RWPE1 (cell line): ENCODE measurements at places on chromosomes 7 and 10.

- DNase-seq: peak; percentile 84
Observed at GRCh38 chr10:110007701-110008517, at the start of gene ADD3. ADD3 (plus strand) TSS chr10:110007984; CDS start chr10:110100654, 92,670 bp downstream.

GRCh38 chr7:96182424-96183158, 139.3 kb downstream of the SLC25A13 start:
- DNase-seq: no peak

- DNase-seq: no peak
Observed at GRCh38 chr7:105911961-105912575, 35.7 kb upstream of the ATXN7L1 start.

GRCh38 chr7:117435475-117436043, 8.3 kb upstream of the ASZ1 start:
- no peak for DNase-seq

DNA sequence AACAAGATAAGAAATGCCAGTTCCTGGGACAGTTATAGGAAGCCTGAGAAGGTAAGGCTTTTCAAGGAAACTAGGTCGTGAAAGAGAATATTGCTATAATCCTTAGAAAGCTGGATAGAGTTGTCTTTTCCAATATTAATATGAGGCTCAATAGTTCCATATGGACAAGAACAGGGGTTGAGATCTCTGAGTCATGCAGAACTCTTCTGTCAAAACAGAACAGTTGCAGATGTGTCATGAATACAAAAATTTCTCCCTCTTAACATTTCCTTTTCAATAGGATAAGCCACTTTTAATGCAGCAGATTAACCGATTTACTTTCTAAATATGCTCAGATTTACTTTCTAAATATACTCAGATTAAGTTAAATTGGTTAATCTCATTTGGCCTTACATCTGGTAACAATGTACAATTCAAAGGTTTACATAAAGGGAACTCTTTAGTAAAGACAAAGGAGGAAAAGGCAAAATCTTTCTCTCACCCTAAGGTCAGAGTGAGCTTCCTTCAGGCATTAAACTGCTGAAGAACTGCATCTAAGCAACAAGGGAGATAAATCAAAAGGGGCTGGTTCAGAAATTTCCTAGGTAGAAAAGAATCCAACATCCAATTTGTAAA, 104.7 kb upstream of the PCDH15 start:
- DNase-seq: no peak

DNA sequence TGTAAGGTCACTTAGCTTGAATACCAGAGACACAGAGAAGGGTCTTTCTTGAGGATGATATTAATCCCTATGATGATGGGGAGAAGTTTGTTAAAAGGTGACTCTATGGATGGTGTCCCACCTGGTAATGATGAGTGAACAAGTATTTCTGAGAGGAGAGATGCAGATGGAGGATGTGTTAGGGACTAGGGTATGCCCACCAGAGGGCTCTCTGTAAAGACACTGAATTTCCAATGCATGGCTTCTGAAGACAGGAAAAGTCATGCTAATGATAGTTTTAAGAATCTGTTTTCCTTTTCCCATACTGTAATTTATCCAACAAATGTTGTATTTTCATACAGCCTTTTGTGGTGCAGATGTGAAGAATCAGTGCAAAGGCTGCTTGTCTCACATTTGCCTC, 1250.9 kb upstream of the CELF2 start:
- DNase-seq: no peak

DNA sequence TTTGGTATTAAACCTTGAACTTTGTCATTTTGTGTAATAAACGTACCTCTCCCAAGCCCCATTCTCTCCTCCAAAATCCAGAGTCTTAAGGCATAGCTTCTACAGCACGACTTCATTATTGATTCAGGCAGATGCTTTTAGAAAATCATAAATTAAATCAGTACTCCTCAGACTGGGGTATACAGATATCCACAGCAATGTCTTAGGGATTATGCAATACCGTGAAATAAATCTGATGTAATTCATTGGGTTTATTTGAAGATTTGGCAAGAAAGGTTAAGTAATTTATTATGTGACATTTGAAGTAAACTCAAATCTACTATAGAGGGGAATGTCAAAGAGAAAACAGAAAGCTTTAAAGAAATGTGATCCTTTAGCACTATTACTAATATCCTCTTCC, 246.1 kb upstream of the PLXDC2 start:
- DNase-seq: no peak

DNA sequence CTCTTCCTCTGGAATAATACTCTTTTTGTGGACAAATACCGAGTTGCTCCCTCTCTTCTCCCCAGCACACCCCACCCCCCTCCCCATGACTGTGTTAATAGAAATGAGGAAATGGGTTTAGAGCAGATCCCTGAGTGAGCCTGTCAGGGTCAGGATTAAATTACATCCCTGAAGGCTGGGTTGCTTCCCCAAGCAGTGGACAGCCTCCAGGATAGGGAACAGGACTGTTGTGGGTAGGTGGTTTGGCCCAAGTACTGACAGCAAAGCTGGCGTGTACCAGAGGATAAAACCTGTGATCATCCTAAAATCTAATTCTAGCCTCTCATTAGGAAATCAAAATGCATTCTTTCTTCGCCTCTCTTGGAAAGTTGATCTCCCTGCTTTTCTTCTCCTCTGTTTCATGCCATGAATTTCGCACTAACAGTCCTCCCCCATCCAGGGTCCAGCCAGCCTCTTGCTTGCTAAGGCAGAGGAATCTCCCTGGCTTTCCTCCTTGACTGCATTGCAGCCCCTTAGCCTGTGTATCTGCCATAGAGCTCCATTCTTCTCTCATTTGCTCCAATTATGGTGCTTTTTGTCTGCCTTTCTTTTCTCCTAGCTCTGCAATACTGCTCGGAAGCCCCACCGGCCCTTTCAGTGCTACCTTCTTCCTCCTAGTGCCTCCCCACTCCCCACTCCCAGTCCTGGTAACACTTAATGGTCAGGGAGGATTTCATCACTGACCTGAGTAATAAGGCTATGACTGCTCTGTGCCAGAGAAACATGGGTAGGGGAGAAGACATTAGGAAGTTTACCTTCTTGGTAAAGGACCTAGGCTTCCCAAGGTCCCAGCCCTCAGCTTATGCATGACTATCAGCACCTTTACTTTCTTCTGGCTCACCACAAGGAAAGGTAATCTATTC, 8.4 kb downstream of the LRRC4 start:
- DNase-seq: peak; percentile 50

DNA sequence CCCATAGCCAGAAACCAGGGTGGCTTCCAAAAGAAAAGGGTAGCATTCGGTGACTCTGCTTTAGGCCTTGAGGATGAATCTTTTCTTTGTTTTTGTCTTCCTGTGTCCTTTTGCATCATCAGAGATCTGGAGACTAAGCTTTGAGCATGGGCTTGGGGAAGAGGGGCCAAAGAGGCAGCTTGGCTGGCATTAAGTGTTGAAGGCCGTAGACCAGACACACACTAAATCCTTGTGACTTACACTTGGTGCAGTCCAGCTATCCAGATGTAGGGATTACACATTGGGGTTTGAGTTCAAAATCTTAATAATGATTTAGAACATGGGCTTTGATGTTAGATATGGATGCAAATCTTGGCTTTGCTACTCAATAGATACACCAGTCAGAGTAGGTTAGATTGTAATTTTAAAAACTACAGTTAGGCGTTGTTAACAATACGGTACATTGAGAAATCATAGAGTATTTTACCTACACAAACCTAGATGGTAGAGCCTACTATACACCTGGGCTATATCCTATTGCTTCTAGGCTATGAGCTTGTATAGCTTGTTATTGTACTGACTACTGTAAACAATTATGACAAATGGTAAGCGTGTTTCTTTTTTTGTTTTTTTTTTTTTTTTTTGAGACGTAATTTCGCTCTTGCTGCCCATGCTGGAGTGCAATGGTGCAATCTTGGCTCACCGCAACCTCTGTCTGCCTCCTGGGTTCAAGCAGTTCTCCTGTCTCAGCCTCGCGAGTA, 3.5 kb downstream of the SEPTIN7 start:
- no peak for DNase-seq

- no peak for DNase-seq
Observed at GRCh38 chr10:82922755-82923154, 1047.8 kb downstream of the NRG3 start.

GRCh38 chr10:103512166-103512565, 18.7 kb downstream of the NEURL1 start:
- no peak for DNase-seq

DNA sequence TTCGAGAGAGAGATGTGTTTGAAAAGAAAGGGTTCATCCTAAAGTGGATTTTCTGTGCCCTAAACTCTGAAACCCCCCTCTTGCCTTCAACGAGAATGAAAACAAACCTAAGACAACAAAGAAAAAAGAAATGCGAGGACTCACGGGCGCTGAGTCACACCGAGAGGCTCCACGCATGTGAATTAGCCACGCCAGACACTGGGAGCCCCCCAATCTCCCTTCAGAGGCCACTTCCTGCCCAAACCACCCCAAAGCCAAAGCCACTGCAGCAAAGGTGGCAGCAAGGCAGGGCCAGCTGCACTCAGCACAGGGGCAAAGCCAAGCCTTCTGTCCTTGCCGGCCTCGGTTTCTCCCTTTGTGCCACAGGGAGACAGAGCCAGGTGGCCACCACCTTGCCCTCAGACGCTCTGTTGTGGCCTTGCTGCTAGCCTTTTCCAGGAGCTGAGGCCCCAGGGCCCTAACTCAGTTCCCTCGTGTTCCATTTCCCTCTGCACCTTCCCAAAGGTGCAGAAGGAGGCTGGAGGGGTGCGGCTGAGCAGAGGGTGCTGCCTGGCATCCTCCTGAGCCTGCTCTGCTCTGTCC, 93.3 kb downstream of the FAM53B start:
- no peak for DNase-seq

DNA sequence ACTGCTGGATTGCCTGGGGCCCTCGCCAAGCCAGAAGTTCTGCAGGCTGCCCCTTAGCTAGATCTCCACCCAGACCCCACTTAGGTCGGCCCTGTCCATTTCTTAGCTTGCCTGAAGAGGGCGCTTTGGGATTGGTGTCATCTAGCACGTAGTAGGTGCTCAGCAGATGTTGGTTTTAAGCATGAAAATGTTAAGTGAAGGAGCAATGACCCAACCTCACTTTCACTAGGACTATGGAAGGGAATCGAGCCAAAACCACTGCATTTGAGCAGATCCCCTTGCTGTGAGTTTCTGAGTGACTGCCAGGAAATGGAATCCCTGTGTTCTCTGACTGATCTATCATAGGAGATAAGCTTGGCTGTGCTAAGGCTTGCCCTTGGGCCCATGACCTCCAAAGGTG, 131.7 kb upstream of the EEPD1 start:
- DNase-seq: no peak

DNA sequence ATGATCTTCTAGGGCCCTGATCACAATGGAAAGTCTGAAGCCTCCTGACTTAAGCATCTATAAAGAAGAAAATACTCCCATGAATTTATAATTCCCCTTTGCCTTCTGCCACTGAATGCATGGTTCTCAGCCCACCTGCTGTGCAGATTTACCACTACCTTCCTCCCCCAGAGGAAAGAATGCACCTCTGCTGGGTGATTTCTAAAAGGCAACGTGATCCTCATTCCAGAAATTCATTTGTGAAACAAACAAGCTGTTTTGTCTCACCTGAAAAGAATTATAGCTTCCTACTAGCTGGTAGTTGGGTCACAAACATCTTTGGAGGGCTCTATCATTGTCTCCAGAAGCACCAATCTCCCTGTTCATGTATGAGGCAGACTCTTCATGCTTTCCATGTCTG, 320.2 kb downstream of the CDC14C start:
- no peak for DNase-seq

DNA sequence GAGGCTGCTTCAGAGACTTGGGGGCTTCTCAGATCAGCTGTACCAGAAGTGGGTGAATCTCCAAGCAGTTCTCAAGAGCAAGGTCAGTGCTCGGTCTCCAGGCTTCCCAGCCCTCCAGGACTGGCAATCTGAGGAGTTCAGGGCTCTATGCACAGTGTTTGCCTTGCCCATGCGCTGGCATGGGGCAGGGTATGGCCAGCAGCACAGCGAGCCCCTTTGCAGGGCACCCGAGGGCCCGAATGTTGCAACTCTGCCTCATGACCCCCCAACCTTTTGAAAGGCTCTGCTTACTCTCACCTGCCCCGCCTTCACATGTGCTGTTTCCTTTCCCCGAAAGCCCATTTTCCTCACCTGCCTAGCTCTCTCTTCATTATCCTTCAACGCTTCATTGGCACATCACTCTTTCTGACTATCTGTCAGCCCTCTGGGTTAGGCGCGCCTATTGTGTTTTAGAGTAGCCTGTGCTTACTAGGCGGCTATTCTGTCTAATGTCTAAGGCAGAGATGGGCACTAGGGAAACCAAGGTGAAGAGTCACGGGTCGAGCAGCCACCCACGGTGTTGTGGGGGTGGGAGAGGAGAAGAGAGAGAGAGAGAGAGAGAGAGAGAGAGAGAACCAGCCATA, 83.6 kb downstream of the WDFY4 start:
- no peak for DNase-seq

DNA sequence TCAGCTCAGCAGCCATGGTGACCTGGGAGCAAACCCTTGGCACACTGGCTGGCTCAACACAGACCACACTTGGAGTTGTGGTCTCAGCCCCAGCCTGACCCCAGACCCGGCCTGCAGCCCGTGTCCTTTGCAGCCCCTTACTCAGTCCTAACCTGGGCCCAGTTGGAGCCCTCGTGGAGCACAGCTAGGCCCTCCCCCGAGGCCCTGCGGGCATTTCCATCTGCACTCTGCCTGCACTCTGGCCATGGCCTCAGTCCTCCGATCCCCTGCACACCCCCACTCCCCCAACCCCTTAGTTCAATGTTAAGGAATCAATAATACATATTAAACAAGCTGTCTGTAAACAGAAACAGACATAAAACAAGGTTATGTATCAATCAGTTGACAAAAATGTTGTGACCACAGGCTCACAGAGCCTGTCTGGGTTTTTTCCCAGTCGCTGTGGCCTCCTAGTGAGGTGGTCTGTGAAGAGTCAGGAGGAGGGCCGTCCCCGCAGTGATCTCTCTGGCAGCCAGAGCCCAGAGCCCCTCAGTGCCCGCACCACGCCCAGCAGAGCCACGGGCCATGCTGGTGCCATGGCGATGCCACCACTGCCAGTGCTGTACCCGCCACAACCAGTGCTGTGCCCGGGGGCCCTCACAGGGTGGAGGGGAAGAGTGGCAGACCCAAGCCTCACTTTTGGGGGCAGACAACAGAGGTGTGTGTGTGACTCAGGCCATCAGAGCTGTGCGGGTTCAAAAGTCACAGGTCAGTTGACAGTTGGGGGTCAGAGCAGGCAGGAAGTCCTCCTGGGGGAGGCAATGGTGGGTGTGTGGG, 25.5 kb downstream of the GHRHR start:
- no peak for DNase-seq

DNA sequence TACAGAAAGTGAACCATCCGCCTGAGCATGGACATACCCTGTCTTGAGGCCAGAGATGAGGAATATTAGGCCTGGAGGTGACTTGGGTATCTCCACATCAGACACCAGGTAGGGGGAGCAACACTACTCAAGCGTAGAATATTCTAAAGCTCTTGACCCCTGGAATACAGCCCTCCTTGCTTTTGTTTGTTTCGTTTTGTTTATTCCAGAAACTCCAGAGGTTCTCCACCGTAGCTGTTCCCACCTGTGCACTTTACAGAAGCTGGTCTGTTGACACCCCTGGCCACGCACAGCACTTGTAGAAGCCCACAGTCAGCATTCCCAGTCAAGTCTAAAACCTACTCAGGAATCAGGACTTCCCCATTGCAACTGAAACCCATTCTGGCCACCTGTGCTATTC, 139.6 kb upstream of the NEBL start:
- no peak for DNase-seq
